MCF 10A (cell line): ENCODE measurements at places on chromosomes 4 and X. TPM values are rescaled to one million over a fixed set of nuclear protein-coding genes. Genes with fewer than 3 reads are reported as not detected.
A peak's percentile ranks its signal among the peaks of the same experiment; 100 is the strongest.

GRCh38 chr4:112410364-112410763, 105.6 kb downstream of the NEUROG2 start:
- H3K4me3 ChIP-seq: no peak overlapping the region
- H3K27me3 ChIP-seq: no peaks in the 10 kb centered on the region
- peaks cover 5% of the 10 kb centered on the region for H3K4me1 ChIP-seq
- DNase-seq: no peak
- H3K36me3 ChIP-seq: peaks cover 7% of the 10 kb centered on the region
- no peak overlapping the region for H3K27ac ChIP-seq

- H3K36me3 ChIP-seq: no peaks in the 10 kb centered on the region
- peaks cover 12% of the 10 kb centered on the region for H3K4me1 ChIP-seq
- DNase-seq: no peak
- no peak overlapping the region for H3K27ac ChIP-seq
Observed at GRCh38 chr4:156981262-156981769, 9.7 kb upstream of the PDGFC start.

DNA sequence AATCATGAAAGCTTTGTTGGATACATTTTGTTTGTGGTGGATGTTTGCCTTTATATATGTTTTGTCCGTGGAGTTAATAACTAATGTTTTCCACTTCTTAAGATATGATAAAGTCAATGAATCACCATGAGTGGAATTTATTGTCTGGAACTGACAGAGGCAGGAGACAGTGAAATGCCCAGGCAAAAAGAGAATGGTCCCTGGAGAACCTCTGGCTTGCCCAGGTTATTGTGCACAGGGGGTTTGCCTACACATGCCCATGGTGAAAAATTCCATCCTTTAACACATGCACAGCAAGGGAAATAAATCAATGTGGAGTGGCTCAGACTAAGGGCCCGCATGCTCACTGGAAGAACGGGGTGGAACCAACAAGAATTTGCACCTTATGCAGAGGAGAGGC, 964.3 kb upstream of the GRIA3 start:
- H3K4me3 ChIP-seq: no peak overlapping the region
- no peaks in the 10 kb centered on the region for H3K4me1 ChIP-seq
- peak overlapping the region; percentile 49 for H3K27ac ChIP-seq
- H3K27me3 ChIP-seq: no peaks in the 10 kb centered on the region
- H3K36me3 ChIP-seq: no peaks in the 10 kb centered on the region

DNA sequence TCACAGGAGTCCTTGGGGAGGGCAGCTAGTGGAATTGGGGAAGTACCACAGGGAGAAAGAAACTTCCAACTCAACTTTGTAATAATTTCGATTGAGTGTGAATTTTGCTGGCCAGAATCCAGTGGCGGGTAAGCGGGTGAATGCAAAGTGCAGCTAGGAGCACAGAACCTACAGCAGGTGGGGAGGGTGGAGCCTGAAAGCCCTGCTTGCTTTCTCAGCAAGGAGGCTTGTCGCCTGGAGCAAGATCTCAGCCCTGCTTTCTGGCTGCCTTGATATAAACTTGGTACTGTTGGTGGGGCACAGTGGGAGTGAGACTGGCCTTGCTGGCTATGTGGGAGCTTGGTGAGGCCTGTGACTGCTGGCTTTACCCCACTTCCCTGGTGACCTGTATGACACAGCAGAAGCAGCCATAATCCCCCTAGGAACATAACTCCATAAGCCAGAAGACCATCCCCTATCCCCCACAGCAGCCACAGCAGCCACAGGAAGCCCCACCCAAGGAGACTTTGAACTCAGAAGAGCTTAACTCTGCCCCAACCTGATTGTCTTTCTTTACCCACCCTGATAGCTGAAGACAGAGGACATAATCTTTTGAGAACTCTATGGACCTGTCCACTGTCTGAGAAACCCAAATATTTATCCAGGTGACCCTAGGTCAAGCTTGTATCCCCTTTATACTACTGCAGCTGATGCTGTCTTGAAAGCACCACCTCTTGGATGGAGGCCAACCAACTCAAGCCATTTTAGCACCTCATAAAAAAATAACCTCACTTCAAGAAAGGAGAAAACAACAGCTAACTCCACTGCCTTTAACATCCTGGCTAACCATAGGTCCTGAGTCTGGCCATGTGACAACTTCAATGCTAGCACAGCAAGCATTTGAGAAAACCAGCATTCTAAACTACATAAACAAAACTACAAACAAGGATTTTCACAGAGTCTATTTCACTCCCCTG, 87.2 kb upstream of the PDE5A start:
- H3K36me3 ChIP-seq: peaks cover 6% of the 10 kb centered on the region
- H3K4me3 ChIP-seq: no peak overlapping the region
- H3K4me1 ChIP-seq: no peaks in the 10 kb centered on the region
- H3K27ac ChIP-seq: no peak overlapping the region
- H3K27me3 ChIP-seq: no peaks in the 10 kb centered on the region
- no peak for DNase-seq

DNA sequence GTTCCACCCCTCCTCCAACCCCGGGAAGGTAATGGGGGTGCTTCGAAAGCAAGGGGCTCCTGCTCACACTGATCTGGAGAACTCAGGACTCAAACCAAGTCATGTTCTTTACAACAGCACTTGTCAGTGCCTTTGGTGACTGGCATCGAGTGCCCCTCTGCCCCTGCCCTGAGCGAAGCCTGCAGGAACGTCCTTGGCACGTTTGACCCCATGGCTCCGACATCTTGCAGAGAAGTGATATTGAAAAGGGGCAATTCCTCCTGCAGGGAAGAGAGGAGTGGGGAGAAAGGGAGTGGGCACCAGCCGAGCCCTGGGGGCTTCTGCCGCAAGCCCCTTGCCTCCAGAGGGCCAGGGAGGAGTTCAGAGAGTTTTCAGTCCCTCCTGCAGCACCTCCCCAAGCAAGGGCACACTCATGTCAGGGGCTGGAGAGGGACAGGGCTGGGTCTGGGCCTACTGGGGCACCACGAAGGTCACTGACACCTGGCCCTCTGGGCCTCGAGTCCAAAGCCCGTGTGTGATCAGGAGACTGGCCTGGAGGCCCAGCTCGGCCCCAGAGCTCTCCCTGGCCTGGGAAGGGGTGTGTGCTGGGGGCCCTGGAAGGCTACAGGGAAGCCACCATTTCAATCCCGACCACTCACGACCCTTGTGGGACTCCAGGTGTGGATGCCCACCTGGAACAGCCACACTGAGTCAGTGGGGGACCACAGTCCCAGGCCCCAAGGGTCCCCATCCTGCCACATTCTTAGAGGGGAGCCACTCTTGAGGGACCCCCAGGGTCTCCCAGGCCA, 94.9 kb upstream of the NKX1-1 start:
- no peak for DNase-seq
- no peaks in the 10 kb centered on the region for H3K4me1 ChIP-seq
- H3K27ac ChIP-seq: no peak overlapping the region
- no peak overlapping the region for H3K4me3 ChIP-seq
- H3K27me3 ChIP-seq: peaks cover 11% of the 10 kb centered on the region

GRCh38 chr4:102606261-102606660, 105.1 kb downstream of the NFKB1 start:
- DNase-seq: no peak
- peaks cover 89% of the 10 kb centered on the region for H3K36me3 ChIP-seq
- H3K27me3 ChIP-seq: no peaks in the 10 kb centered on the region
- H3K4me1 ChIP-seq: no peaks in the 10 kb centered on the region

DNA sequence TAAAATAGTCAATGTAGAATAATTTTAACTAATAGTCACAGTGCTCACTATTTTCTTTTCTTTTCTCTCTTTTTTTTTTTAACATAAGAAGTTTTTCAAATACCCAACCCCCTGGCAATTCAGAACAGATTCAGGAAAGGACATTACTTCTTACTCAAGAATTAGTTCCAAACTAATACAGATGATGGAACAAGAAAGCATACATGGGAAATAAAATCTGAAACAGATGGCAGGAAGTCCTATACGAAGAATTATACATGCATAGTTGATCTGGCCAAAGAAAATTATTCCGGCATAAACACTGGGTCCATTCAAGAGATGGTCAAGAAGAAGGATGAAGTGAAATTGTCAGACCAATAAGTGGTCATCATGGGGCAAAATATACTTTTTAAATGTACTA, 614.4 kb upstream of the INTU start:
- no peaks in the 10 kb centered on the region for H3K36me3 ChIP-seq
- no peak for DNase-seq
- H3K27ac ChIP-seq: no peak overlapping the region
- no peak overlapping the region for H3K4me3 ChIP-seq

GRCh38 chr4:10056334-10057022, 35.2 kb upstream of the SLC2A9 start:
- H3K36me3 ChIP-seq: no peaks in the 10 kb centered on the region
- no peak overlapping the region for H3K4me3 ChIP-seq
- H3K4me1 ChIP-seq: no peaks in the 10 kb centered on the region
- DNase-seq: no peak
- no peak overlapping the region for H3K27ac ChIP-seq

- no peak overlapping the region for H3K4me3 ChIP-seq
- DNase-seq: no peak
- peaks cover 20% of the 10 kb centered on the region for H3K36me3 ChIP-seq
- no peak overlapping the region for H3K27ac ChIP-seq
- no peaks in the 10 kb centered on the region for H3K4me1 ChIP-seq
- H3K27me3 ChIP-seq: no peaks in the 10 kb centered on the region
Observed at GRCh38 chr4:183455431-183456195, 11.2 kb downstream of the CDKN2AIP start.

DNA sequence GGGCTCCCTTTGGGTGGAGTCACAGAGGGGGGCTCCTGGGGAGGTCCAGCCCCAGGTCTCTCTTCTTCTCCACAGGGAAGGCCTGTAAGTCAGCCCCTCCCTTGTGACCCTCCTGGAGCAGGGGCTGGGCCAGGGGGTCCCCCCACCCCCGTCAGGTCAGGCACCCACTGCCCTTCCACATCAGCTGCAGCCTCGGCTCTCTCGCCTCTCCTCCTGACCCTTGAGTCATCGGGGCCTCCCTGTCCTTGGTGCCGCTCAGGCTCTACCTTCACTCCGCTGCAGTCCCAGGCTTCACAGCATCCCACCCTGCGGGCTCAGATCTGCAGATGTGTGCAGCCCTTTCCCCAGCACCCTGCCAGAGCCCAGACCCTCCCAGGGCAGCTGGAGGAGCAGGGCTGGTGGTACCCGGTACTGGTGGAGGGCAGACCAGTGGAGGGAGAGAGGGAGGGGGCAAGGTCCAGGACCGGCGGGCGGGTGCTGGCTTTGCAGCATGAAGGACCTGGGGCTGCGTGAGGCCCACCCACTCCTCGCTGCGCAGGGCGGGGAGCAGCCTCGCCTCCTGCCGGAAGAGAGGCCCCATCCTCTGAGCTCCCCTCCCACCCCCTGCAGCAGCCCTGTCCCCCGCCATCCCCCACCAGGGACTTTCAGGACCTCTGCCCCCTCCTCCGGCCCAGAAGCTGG, 117.1 kb downstream of the FAM53A start:
- no peaks in the 10 kb centered on the region for H3K4me1 ChIP-seq
- no peaks in the 10 kb centered on the region for H3K36me3 ChIP-seq
- no peak overlapping the region for H3K4me3 ChIP-seq
- H3K27ac ChIP-seq: no peak overlapping the region
- DNase-seq: no peak

DNA sequence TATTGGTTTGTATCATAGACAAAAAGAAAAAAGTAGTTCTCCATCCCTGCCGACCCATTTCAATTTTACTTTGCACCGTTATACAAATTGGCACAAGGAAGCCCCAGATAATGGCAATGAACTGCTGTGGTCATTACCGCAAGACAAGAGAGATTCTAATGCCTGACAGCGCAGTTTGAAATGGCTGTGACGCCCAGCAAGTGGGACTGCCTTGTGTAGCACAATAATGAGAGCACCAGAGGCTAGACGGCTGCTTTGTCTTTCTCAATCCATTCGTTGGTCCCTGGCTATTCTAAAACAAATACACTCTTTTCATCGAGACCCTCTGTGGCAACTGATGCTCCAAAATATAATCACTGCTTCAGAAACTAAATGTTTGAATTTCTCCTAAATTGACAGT, 192.4 kb upstream of the NEIL3 start:
- H3K27ac ChIP-seq: no peak overlapping the region
- no peak for DNase-seq
- no peak overlapping the region for H3K4me3 ChIP-seq
- H3K27me3 ChIP-seq: no peaks in the 10 kb centered on the region
- H3K4me1 ChIP-seq: peaks cover 6% of the 10 kb centered on the region

- H3K4me3 ChIP-seq: no peak overlapping the region
- H3K27ac ChIP-seq: no peak overlapping the region
- peak; percentile 38 for DNase-seq
- no peaks in the 10 kb centered on the region for H3K4me1 ChIP-seq
Observed at GRCh38 chrX:50107470-50107869, 93.3 kb downstream of the AKAP4 start.

- H3K4me3 ChIP-seq: peak overlapping the region; percentile 63
- no peaks in the 10 kb centered on the region for H3K36me3 ChIP-seq
- peak; percentile 88 for DNase-seq
- no peaks in the 10 kb centered on the region for H3K27me3 ChIP-seq
- H3K27ac ChIP-seq: peak overlapping the region; percentile 95
Observed at GRCh38 chr4:13705521-13706041, 78.1 kb upstream of the BOD1L1 start.

DNA sequence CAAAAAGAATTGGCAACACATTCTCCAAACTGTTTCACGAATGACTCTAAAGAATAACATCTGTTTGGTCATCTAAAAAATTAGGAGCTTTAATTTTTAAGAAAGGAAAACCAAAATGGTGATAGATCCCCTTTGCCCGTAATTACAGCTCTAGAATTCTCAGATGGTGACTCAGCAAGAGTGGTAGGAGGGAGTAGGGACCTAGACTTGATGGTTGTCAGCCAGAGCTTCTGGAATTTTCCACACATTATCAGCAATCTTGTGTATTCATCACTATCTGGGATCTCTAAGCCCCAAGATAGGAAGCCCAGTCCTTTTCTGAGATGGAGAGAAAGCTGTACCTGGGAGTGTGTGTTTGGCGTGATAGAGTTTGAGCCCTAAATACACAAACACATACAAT, 103.9 kb upstream of the RAB40AL start:
- no peak overlapping the region for H3K4me3 ChIP-seq
- peaks cover 18% of the 10 kb centered on the region for H3K36me3 ChIP-seq
- no peak for DNase-seq
- H3K4me1 ChIP-seq: no peaks in the 10 kb centered on the region
- no peak overlapping the region for H3K27ac ChIP-seq

GRCh38 chr4:66351761-66352160, 681.5 kb upstream of the EPHA5 start:
- no peak overlapping the region for H3K4me3 ChIP-seq
- H3K36me3 ChIP-seq: no peaks in the 10 kb centered on the region
- no peaks in the 10 kb centered on the region for H3K27me3 ChIP-seq

DNA sequence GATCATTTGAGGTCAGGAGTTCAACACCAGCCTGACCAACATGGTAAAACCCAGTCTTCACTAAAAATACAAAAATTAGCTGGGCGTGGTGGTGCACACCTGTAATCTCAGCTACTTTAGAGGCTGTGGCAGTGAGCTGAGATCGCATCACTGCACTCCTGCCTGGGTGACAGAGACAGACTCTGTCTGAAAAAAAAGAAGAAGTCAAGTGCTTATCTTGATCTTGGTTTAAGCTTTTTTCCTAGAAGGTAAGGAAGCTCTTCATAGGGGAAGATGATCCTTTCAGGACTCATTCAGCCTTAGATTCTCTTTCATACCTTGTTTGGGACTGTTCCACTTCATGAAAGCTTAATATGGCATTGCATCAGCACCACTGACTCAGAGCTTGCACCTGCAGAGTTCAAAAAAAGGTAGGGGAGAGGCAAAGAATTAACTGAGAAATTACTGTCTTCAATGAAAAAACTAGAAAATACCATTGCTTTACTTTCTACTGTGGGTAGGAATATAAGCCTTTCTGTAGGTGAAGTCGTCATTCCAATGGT, 70.8 kb upstream of the EPGN start:
- peak; percentile 55 for DNase-seq
- no peaks in the 10 kb centered on the region for H3K27me3 ChIP-seq
- no peak overlapping the region for H3K27ac ChIP-seq

SMR3B gene
- total RNA-seq: not detected in 2 replicates

SPARCL1 gene
- not detected in 2 replicates for total RNA-seq

XG gene
- not detected in 2 replicates for total RNA-seq

RWDD4 gene
- 23.0 and 26.1 TPM in 2 replicates for total RNA-seq
